ENCODE measurements at places on chromosomes 3 and 15.

- no peak for DNase-seq
Measured at GRCh38 chr3:169666076-169666375, 2.5 kb upstream of the MECOM start.

GRCh38 chr3:135982404-135982761 lies 16.9 kb downstream of the PPP2R3A start:
- no peak for DNase-seq

DNA sequence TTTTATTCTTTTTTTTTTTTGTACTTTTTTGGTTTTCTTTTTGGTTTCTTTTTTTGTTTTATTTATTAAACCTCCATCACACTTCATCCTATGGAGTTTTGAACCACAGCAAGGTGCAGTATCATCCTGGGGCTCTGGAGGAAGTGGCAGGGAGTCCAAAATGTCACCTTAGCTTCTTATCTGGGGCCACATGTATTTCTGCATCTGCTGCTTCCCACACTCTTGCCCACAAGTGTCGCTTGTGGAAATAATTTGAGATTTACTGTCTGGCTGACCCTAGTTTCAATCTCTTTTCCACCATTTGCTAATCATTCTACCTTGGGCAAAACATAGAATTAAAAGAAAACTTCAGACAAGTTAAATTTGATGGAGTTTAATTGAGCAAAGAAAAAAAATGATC lies 6.4 kb downstream of the OPA1 start:
- no peak for DNase-seq

GRCh38 chr3:175916191-175916934 lies 1057.2 kb downstream of the NAALADL2 start:
- no peak for DNase-seq

GRCh38 chr3:15180042-15180611 lies 25.9 kb upstream of the CAPN7 start:
- no peak for DNase-seq

- DNase-seq = peak; percentile 18
Measured at GRCh38 chr3:19866751-19867347, 67.2 kb downstream of the EFHB start.

- peak; percentile 44 for DNase-seq
Measured at GRCh38 chr15:74620636-74621545, 5.3 kb downstream of the CLK3 start.

GRCh38 chr3:94927175-94927574 lies 864.3 kb downstream of the NSUN3 start:
- no peak for DNase-seq

DNA sequence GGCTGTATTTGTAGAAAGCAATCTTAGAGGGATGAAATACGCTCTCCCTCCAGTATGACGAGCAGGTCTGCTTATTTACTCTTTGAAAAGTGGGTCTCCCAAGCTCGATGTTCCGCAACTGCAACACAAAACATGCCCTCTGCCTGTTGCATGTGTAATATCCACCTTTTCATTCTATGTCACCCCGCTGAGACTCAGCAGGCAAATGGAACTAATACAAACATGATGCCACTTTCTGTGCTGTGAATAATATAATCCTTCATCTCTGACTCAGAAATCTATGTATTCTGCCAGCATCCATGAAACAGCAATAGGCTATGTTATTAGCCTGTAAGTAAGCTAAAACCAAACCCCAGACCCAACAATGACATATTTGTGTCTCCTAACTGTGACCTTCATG lies 200.8 kb upstream of the TMCO5A start:
- DNase-seq = no peak

- no peak for DNase-seq
Measured at GRCh38 chr3:7282988-7283387, 422.1 kb downstream of the GRM7 start.

GRCh38 chr3:98912448-98912847 lies 11.0 kb upstream of the DCBLD2 start:
- DNase-seq = no peak

DNA sequence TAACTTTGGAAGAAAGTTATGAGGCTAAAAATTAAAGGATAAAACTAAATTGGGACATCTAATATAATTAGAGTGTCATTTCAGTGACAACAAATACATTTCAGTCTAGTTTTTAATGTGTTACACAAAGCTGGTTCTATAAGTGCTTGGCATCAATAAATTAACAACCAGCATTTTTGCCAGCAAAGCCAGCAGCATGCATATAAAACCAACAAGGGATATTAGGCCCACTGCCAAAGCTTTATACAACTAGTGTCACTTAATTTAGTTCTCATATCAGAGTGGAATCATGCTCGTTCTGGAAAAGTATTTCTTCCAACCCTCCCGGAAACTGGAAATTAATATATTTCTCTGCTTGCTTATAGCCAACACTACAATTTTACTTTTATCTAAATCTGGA lies 88.8 kb downstream of the THBS1 start:
- DNase-seq = no peak

DNA sequence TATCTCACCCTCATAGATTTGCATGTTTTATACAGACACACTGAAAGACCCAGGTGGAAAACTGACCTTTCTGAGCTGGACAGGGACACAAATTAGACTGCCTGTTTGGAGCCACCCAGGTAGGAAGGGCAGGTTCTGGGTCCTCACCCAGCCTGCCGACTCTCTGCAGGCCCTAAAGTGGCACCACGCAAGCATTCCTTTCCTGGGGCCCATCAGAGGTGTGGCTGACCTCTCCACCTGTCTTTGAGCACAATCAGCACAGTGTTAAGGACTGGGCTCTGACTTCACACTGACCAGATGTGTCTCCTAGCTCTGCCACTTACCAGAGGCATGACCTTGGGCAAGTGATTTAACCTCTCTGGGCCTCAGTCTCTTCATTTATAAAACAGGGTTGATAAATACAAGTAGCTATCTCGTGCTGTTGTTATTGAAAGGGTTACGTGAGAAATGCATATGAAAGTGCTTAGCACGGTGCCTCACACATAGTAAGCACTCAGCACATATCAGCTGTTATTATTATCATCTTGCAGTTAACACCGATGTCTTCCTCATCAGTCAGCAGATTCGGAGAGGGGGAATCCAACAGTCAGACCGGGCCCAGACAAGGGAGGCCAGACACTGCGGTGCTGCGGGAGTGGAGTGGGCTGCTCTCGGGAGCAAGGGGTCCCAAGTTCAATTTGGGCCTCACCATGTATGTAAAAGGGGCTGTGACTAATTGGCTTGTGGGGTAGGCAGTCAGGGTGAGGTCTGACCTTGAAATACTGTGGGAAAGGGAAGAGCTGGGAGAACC lies 2.0 kb upstream of the TBC1D2B start:
- no peak for DNase-seq

Measured in CMK (cell line).